Fibroblast of upper back skin (primary cell): ENCODE measurements at places on chromosomes 1 and 21.

DNA sequence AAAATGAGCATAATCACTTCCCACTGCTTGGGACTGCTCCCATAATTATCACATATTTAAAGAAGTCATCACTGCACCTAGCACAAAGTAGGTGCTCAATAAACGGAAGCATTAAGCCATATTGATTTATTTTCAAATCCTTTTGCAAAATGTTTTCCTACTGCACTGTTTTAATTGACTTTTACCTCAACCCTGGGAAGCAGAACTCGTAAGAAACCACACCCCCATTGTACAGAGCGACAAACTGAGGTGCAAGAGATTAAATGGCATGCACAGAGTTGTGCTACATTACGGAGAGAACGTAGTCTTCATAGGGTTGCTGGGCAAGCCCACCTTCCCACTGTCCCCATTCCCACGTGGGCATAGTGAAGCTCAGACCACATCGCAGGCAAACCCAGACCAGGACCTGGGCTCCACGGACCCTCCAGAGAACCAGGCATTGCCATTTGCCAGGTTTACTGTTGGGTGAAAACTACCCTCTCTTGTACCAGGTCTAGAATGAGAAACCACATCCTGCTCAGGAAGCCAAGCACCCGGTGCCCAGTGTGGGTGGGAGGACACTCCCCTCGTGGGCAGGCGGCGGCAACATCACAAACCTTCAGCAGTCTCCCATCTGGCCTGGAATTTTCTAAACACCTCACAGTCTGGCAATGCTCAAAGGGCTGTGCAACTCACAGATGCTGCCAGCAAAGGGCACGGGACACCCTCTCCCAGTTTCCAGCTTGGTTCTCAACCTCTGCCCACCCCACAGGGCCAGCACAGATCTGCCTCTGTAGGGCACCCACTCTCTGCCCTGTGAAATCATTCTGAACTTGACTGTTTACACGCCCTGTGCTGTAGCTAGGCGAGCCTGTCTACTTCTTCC is 8.2 kb downstream of the IFFO2 start:
- DNase-seq, result peak; percentile 44

DNA sequence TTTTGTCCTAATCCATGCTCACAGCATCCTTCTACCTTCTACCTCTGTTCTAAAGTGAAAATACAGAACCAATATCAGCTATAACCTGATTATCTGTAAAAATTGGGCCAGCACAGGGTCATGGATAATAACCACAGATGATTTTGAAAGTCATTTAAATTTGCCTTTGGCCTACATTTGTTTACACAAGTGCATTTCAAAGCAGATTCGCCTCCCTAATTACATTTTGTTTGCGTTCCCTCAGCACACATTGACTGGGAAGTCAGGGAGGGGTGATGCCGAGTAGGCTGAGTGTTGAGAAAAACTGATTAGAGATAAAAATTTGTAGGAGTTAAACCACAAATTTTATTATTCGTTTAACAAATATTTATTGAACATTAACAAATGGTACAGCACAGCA is 19.2 kb upstream of the RGS8 start:
- DNase-seq, result no peak

DNA sequence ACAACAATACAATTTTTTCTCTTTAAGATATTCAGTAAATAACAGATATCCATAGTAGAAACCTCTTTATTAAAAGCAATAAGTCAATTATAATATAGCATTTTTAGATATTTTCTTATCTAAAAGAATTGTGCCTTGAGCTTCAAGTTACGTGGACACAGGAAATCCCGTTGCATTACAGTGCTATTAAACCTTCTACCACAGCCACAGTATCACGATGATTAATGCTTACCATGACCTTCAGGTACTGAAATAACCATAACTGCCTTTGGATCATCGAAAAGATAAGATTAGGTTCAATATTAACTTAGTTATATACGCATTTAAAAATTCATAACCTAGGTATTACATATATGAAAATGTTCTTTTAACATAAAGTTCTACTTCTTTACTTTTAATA is 17.9 kb downstream of the B3GALNT2 start:
- DNase-seq, result no peak

DNA sequence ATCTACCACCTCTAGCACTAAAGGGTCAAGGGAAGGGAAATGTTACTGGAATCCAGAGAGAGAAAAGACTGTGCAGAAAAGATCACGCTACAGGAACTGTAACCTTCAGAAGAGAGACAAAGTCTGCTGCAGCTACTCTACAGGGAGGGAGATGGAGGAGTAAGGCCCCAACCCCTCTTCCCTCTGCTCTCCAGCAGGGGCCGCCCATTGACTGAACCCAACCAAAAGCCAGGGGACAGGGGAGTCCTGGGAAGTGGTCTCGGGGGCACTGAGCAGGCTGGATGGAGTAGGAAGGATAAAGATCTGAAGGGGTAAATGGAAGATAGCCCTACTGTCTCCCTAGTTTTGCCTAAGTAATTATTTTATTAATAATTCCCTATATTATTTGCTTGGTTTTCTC is 72.8 kb upstream of the NR5A2 start:
- peak; percentile 11 for DNase-seq

DNA sequence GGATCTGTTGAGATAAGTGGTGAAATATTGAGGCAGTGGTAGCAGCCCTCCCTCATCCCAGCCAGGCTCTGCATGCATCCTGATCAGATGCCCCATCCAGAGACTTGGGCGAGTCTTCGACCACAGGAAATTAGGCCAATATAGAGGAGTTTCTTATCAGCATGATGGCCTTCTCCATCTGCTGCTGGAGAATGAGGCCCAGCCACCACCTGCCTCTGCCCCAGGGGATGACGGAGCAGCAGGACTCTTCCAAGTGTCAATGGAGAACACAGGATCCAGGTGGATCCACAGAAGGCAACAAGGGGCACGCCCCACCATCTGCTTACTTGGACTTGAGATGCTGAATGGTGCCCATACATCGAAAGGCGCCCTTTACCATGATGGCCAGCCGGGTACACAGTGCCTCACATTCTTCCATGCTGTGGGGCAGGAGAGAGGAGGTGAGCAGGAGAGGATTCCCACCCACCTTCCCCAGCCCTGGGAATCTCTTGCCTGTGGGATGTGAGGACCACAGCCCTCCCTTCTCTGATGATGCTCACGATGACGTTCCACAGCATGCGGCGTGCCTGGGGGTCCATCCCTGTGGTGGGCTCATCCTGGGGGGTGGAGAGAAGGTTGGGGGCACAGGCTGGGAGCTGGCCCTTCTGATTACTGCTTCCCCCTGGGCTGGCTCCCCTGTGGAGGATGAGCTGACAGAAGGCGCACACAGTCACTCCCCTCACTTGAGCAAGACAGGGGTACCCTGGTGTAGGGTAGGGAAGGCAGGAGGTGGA is 91.5 kb upstream of the GCLM start:
- DNase-seq, result no peak

DNA sequence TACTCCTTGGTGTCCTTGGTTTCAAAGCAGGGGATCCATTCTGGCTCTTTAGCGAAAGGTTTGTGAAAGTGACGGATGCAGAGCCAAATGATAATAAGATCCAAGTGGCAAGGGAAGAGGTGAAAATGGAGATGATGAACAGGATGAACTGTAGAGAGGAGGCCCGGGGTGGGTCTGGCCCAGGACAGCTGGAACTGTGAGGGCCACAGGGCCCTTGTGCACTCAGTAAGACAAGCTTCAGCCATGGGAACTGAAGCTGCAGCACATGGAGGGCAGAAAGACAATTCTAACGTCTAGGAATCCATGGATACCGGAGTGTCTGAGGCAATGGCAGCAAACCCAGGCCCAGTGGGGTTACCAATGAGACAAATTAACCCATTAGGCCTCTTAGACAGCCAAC is 4.8 kb downstream of the KCNA2 start:
- no peak for DNase-seq

- DNase-seq, result no peak
Observed at GRCh38 chr1:11707621-11708276, 16.2 kb downstream of the DRAXIN start.

DNA sequence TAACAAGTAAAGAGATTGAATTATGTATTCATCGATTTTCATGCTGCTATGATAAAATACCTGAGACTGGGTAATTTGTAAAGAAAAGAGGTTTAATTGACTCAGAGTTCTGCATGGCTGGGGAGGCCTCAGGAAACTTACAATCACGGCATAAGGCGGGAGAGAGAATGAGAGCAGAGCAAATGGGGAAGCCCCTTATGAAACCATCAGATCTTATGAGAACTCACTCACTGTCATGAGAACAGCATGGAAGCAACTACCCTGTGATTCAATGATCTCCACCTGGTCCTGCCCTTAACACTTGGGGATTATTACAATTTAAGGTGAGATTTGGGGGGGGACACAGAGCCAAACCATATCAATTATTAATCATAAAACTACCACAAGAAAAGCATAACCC is 3.3 kb upstream of the GBP3 start:
- DNase-seq, result no peak

- DNase-seq, result no peak
Observed at GRCh38 chr1:176752505-176752904, 289.5 kb downstream of the PAPPA2 start.

GRCh38 chr1:17661546-17662157 is 93.5 kb upstream of the ACTL8 start:
- DNase-seq, result peak; percentile 55

DNA sequence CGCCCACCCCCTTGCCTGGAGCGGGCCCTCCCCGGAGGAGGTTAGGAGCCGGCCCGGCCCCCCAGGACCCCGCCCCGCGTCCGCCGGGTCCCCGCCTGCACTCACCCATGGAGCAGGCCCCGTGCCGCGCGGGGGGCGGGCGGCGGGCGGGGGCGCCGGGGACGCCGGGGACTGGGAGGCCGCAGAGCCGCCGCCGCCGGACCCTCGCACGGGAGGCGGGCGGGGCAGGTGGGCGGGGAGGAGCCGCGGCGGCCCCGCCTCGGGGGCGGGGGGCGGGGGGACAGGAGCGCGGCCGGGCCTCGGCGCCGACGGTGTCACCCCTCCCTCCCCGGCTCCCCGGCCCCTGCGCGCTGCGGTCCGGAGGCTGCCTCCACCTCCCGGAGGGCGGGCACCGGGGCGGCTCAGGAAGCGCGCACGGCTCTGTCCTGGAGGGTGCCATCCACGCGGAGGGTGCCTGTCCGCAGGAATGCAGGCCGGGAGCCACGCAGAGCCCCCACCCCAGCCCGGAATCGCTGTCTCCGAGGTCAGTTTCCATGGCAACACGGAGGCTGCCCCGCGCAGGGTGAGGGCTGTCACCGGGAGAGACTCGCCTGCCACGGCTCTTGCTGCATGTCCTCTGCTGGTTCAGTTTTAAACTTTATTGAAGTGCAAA is 5.9 kb upstream of the PLEKHG5 start:
- peak; percentile 38 for DNase-seq

- peak; percentile 80 for DNase-seq
Observed at GRCh38 chr1:26799479-26800142, 11.9 kb downstream of the PIGV start.

- DNase-seq, result peak; percentile 88
Observed at GRCh38 chr1:54850737-54851136, 36.3 kb downstream of the DHCR24 start.

DNA sequence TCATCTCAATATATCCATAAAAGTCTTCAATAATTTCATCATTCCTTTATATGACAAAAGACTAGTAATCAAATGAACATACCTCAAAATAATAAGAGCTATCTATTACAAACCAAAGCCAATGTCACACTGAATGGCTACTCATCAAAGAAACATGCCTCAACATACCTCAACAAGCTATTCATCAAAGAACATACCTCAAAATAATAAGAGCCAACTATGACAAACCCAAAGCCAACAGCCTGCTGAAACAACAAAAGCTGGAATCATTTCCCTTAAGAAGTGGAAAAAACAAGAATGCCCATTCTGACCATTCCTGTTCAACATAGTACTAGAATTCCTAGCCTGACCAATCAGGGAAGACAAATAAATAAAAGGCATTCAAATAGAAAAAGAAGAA is 1373.7 kb downstream of the BRINP3 start:
- peak; percentile 1 for DNase-seq

GRCh38 chr1:245008761-245009160 is 144.4 kb upstream of the HNRNPU start:
- peak; percentile 13 for DNase-seq

DNA sequence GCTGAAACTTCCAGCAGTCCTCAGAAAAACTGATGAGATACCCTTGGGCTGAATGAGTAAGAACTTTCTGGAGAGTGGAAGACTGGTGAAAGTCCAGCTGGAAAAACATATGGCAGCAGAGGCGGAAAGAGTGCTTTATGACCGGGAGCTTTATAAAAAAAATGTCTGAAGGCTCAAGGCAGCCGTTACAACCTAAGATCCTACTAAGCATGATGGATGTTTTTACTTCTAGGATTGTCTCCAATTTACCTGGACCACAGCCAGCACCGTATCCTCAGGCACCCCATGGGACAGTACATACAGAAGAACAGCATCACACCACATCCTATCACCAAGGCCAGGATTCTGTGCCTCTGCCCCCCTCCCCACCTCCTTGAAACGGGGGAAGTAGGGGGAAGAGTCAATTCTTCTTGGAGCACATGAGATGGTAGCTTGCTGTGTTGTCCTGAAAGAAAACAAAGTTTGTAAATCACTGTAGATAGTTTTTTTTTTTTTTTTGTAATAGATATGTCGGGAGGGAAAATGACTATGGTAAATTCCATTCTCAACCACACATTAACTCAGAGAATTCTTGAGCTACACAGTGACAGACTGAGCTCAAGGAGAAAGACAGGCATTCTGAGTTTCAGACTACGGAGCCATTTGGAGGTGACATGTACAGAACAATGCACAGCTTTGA is 11.8 kb upstream of the IRF2BP2 start:
- peak; percentile 99 for DNase-seq
